ENCODE measurements at places on chromosomes 12 and 14.

- DNase-seq: no peak
Measured at GRCh38 chr12:70853326-70853725, 67.2 kb downstream of the PTPRR start.

GRCh38 chr12:91810077-91810476, 335.6 kb downstream of the BTG1 start:
- no peak for DNase-seq

DNA sequence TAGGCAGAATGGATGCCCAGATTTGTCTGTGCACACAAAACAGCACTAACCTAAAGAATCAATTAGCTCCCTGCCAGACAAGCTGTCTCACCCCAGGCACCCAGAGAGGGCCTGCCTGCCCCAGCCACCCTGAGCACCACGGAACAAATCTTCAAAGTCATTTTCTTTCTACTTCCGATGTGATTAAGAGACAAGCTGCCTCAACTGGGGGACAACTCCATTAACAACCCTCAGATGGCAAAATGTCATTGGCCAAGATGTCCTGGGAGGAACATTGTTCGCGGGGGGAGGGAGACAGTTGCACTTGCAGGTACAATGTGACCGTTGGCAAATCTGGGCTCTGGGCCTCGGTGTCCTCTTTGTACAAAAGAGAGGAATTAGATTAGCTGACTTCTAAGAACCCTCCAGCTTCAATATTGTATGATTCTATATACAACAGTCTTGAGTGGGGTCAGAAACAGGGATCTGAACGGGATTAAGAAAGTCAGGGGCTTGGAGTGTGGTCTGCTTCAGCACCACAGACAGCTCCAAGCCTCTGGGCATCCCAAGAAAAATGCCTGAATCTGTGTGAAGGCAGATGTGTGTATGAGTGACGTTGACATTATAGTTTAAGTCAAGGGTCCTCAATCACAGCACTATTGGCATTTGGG, 42.8 kb upstream of the CMKLR1 start:
- DNase-seq: no peak

- DNase-seq: no peak
Measured at GRCh38 chr14:58643366-58643765, 5.6 kb downstream of the DACT1 start.

DNA sequence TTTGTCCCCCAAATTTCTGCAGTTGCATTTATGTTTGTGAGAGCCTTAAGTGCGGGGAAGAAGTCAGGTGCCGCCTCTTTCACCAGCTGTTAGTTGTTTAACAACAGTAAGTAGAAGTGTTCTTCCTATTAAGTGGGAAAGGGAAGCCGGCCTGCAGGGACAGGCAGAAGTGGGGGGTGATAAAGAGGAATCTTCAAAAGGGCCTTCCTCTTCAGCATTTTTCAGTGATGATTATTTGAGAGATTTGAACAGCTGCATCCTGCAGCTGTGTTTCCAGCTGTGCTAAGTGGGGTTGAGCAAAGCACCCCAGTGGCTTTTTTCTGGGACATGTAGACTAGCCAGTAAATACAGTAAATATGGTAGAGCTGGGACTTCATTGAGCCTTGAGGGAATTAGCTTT, 32.1 kb upstream of the SLC38A1 start:
- no peak for DNase-seq

- DNase-seq: no peak
Measured at GRCh38 chr14:79101388-79101787, 931.2 kb downstream of the NRXN3 start.

DNA sequence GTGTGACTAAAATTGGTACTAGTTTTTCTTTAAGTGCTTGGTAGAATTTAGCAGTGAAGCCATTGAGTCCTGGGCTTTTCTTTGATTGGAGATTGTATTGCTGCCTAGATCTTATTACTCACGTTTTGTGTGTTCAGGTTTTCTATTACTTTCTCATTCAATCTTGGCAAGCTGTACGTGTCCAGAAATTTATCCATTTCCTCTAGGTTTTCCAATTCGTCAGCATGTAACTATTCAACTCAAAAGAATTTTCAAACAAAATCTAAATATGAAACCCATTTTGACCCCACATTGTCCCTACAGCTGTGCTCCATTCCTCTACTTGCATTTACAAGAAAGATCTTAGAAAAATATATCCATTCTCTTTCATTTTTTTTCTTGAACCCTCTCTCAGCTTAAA, 1613.4 kb upstream of the SEL1L start:
- no peak for DNase-seq

GRCh38 chr12:117227000-117227653, 36.9 kb upstream of the FBXO21 start:
- no peak for DNase-seq

DNA sequence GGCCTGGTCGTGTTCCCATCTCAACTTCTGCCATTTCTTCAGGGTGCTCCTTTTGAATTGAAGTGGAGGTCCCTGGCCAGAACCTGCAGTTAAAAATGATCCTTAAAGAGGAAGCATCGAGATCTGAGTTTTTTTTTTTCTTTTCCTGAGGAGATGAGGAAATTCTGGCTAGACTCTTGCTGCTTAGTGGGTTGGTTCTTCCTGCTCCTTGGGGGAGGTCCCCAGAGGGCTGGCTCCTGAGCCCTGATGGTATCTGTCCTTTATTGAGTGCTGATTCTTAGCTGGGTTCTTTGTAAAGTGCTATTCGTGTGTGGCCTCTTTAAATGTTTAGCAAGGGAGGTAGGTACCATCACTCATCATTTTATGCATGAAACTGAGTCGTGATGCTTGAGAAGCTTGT, 11.7 kb downstream of the PELI2 start:
- no peak for DNase-seq

- no peak for DNase-seq
Measured at GRCh38 chr12:127675936-127676335, 591.0 kb upstream of the TMEM132C start.

DNA sequence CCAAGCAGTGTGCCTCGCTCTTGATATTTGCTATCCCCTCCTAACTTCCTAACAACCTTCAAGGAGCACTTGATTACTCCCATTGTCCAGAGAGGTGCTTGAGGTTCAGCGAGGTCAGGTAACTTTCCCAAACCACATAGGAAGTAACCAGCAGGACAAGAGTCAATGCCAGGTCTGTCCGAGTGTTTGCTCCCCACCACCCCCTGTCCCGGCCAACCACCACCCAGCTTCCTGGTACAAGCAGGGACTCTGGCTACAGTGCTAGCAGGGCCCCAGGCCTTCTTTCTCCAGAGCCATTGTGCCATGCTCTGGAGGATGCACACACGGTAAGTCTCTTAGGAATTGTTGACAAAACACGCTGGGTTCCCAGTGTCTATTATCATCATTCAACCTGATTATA, 49.2 kb downstream of the SYNE3 start:
- DNase-seq: no peak

GRCh38 chr12:29176941-29177340, 27.9 kb downstream of the FAR2 start:
- DNase-seq: no peak

- DNase-seq: no peak
Measured at GRCh38 chr12:32089156-32089555, 17.5 kb upstream of the BICD1 start.

- DNase-seq: no peak
Measured at GRCh38 chr12:42588524-42589464, 752 bp downstream of the PRICKLE1 start.

DNA sequence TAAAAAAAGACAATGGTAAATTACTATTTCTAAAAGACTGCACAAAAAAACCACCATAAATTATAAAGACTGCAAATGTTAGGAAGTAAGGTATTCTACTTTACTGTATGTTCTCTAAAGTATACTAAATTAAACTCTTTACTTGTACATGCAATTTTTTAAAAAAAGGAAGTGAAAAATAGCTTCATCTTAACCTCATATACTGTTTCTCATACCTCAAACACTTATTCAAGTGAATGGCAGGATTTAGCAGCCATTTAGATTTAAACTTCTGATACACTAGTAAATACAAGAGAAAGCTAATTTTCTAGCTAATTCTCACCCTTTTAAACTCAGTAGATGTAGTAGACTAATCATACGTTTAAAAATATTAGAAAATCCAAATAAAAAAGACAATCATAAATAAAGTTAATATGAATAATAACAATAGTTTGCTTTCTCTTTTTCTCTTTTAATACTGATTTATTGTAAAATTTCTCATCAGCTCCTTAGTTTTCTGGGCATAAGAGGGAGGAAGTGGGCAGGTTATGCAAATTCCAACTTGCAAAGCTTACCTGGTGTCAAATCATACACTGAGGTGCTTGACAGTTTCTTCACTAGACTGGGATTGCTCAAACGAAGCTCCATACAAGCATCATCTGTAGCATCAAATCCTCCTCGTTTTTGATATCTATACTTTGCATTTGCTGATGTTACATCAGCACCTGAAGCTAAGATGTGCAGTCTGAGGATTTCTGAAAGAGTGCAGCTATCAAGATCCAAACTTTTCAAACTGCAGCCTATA, 71.0 kb upstream of the CFL2 start:
- DNase-seq: no peak

- DNase-seq: peak; percentile 55
Measured at GRCh38 chr12:2284857-2285256, 232.1 kb downstream of the CACNA1C start.

DNA sequence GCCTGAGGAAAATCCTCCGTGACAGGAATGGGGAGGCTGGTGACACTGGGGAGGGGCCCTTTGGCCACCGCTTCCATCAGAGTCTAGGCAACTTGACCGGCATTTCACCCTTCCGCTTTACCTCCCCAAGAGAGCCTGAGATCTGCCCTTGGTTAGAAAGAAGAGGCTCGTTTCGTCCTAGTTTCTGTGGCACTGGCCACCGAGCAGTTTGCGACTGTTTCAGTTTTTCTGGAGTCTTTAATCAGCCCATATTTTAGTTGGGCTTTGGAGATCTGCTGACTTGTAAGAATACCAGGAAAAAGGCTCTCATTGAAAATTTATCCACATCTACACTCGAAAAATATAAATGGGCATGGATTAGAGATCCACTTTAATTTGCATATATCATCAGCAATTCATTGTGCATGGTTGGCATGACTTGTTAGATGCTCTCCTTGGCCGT, 414 bp upstream of the ANKS1B start:
- DNase-seq: no peak

- no peak for DNase-seq
Measured at GRCh38 chr14:43003845-43004244, 1397.2 kb downstream of the LRFN5 start.

Data from right renal cortex interstitium (tissue), 3 donors.